Epithelial cell of proximal tubule (primary cell): ENCODE measurements at places on chromosomes 4 and X.

DNA sequence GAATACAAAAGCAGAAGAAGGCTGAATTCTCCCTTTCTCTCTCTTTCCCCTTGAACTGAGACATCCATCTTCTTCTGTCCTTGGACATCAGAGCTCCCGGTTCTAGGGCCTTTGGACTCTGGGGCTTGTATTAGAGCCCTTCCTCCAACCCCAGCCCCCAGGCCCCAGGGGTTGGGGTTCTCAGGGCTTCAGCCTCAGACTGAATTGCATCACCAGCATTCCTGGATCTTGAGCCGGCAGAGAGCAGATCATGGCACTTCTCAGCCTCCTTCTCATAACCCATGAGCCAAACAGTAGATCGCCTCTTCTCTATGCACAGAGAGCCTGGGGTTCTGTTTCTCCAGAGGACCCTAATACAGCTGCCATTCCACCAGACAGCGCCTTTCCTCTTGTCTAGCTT lies 25.3 kb upstream of the CLDN24 start:
- no peak for DNase-seq

DNA sequence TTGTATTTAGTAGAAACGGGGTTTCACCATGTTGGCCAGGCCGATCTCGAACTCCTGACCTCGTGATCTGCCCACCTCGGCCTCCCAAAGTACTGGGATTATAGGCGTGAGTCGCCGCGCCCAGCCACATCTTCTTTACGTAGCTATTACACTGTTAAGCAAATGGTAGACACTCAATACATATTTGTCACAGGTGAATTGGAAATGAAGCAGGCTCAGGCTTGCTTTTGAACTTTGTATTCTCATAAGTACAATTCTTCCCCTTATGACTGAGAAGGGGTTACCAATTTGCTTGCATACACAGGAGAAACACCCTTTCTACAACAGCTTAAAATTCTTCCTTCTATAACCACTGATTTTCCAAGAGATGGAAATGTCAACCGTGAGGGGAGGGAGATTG lies 787 bp upstream of the SRPX2 start:
- no peak for DNase-seq

GRCh38 chr4:166012129-166013030 lies 139.3 kb downstream of the TLL1 start:
- no peak for DNase-seq

- no peak for DNase-seq
These were observed 23.9 kb downstream of the STIM2 start for GRCh38 chr4:26884486-26884988.

DNA sequence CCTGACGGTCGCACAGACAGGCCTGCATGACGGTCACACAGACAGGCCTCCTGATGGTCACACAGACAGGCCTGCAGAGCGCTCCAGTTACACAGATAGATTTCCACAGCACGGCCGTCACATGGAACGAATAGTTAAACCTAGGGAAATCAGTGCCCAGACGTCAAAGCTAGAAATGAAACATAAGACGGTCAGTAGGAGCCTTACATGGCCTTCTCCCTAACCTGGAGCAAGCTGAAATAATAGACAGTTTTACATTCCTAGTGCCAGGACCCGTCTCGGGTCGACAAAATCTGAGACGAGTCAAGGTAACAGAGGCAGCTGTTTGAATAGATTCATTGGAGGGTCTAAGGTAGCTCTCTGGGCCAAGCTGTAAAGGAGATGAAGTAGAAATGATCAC lies 126.9 kb downstream of the MTNR1A start:
- DNase-seq: no peak

DNA sequence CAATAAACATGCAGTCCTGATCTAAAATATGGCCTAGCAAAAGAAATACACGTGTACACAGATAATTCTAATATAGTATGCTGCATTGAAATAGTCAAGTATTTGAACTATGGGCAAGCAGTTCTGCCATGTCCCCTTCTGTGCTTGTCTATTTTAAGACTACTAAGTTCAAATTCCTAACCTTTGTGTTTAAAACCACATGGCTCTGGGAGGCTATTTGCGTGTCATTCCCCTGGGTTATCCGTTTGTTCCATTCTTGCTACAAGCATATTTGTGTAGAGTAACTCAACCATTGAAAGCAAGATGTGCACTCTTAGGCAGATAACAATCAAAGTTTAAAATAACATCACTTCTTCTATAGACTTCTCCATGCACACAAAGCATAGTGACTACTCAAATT lies 25.4 kb upstream of the TBC1D1 start:
- DNase-seq: no peak

- no peak for DNase-seq
These were observed 5.4 kb downstream of the SEL1L3 start for GRCh38 chr4:25857403-25857802.

DNA sequence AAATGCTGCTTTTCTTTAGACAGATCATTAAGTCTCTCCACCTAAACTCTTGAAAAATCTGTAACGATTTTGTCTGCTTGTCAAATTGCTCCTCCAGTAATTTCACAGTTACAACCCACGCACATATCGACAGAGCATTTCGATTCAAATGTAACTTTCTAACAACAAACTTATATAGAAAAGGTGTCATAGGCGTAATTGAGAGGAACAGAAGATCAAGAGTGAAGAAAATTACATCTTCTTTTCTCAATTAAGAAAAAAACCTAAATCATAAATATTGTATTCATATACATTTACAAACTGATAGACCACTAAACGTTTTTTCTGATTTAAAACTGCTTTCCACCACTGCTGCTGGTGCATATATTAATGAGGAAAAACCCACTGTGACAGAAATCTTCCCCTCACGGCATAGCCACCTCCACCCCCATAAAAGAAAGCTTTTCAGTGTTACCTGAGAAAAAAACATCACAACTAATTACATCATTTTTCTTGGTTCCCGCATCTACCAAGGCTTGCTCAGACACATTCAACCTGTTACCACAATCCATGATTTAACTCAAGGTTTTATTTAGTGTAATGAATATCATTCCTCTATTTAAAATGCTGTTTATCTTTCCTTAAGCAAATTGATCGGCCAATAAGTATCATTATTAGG lies 1.9 kb downstream of the GPM6A start:
- DNase-seq: no peak
